Kidney (tissue), 22 donors: ENCODE measurements at places on chromosomes 13 and 19.

- DNase-seq, result no peak
These were observed 54.7 kb upstream of the DCT start for GRCh38 chr13:94534166-94534565.

GRCh38 chr13:25691654-25692053 is 319.9 kb downstream of the ATP8A2 start:
- DNase-seq, result no peak

- no peak for DNase-seq
These were observed 37.3 kb downstream of the SMARCA4 start for GRCh38 chr19:10998045-10998533.

DNA sequence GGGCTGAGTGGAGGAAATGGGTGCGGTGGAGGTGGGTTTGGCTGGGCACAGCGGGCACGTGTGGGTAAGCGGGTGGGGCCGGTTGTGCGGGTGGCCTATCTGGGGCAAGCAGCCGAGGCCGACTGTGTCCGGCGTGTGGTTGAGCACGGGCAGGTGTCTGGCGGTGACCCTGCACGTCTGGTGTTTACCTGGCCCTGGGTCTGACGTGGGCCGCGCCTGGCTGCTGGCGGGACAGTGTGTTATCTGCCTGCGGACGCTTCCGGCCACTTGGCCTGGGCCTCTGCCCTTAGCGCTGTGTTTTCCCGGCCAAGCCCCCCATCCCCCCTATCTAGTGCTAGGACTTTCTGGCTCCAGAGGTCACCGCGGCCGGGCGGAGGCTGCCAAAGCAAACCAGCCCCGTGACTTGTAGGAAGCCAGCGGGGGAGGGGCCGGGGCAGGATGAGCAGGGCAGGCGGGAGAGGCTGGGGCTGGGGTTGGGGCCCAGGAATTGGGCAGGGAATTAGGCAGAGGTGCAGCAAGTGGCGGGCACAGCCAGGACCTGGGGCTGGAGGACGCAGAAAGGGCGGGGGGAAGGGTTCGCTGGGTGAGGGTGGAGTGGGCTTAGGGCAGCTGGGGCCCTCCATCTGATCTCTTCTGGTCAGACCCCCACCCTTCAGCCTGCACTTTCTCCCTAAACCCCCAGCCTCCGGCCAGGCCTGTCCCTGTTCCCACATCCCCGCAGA is 534 bp upstream of the HPN start:
- DNase-seq, result peak; percentile 53

GRCh38 chr19:48719263-48720171 is at the start of gene MAMSTR:
TSS of gene MAMSTR (minus strand) at chr19:48719725. CDS start at chr19:48719031, 694 bp downstream.
- DNase-seq, result peak; percentile 77

GRCh38 chr19:38733241-38733492 is 11.1 kb downstream of the CAPN12 start:
- no peak for DNase-seq

- DNase-seq, result no peak
These were observed 33.6 kb upstream of the FFAR2 start for GRCh38 chr19:35414442-35414841.

DNA sequence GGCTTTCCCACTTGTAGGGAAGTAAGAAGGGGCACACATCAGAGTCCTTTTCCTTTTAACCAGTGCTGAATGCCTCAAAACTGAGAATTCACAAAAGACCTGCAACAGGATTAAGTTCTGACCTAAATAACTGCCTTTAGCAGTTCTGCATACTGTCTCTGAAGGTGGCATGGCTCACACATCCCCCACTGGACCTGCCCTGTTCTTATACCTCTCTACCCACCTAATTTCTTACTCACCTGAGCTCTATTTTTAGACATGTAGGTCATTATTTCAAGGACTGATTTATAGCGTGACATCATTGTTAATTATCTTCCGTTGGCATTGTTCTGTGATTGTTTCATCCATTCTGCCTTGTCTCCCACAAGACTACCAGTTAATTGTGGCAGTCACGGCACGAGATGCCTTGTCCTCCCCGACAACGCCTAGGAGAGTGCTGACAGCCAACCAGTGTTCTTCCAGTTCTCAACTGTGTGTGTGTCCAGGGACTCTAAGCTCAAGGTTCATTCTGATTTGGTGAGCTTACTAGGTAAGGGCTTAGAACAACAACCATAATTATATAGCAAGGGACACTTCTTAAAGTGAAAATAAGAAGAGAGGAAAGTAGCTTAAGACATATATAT is 27.1 kb upstream of the UBL3 start:
- DNase-seq, result no peak

- no peak for DNase-seq
These were observed 101.5 kb upstream of the TSHZ3 start for GRCh38 chr19:31450696-31451095.

DNA sequence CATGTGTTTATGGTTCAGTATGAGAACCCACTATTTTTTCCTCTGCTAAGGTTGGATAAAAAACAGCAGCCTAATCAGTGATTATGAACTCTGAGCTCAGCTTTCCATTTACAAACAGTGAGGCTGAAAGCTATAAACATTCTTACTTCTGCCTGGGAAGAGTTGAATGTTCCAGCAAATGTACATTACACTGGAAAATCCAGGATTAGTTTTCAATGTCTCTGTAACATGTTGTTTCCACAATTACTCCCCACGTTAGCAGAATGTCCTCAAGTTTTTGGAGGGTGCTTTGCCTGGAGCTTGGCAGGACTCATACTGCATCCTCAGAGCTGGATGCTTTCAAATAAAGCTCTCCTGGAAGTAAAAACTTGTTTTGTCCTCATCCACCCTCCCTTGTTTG is 150.4 kb downstream of the POSTN start:
- peak; percentile 5 for DNase-seq

DNA sequence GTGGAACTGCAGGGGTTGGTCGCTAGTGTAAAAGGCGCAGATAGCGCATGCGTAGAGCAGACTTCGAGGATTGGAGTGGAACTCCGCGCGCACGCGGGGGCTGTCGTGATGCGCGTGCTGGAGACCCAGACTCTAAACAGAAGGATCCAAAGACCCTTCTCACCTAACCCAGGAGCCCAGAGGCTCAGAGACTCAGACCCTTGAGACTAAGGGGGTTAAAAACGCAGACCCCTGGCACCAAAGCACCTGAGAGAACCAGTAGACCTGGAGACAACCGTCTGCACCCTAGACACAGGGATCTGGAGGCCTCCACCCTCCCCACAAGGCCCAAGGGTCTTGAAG is 567 bp upstream of the CTU1 start:
- DNase-seq, result no peak

DNA sequence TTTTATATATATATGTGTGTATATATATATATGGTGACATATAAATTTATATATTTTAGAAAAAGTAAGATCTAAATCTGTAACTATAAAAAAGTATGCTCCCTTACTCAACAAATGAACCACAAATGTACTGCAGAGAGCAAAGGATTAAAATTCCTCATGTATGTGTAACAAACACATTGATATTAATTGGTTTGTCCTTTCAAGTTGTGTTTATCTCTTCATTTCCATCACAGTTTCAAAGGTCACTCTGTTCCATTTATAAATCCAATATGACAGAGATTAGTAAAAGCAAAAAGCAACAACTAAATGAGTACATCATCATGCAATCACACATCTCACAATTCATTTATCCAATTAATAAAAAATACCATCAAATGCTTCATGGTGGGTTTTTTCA is 247.9 kb downstream of the DACH1 start:
- DNase-seq, result no peak

DNA sequence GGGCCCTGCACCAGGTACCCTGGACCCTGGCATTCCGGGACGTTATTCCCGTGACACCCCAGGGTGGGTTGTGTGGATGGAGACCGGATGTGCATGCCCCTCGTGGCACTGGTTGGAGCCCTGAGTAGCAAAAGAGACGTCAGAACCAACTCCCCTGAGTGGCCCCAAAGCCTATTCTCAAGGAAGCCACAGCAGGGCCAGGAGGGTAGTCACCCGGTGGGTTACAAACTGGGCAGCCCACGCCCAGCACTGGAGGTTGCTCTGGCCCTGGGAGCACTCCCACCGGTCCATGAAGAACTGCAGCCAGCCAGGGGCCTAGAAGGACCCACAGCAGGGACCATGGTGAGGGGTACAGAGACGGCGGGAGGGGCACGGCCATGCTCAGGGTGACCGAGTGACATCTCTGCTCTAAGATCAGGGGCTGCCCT is 7.5 kb downstream of the KLF16 start:
- peak; percentile 75 for DNase-seq

DNA sequence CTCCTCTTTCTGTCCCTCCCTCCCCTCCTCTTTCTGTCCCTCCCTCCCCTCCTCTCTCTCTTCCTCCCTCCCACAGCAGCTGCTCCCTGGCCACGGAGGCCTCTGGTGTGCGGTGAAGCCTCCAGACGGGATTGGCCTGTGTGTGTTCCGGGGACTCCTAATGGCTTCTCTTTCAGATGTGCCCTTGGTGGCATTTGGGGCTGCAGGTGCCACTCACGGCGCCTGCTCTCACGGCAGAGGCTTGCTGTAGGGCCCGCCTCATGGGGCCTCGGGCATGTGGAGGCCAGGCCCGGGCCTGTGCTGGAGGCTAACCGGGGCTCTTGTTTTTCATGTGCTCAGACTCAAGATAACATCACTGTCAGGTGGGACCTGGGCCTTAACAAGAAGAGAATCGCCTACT is 20.9 kb downstream of the UPF1 start:
- no peak for DNase-seq

DNA sequence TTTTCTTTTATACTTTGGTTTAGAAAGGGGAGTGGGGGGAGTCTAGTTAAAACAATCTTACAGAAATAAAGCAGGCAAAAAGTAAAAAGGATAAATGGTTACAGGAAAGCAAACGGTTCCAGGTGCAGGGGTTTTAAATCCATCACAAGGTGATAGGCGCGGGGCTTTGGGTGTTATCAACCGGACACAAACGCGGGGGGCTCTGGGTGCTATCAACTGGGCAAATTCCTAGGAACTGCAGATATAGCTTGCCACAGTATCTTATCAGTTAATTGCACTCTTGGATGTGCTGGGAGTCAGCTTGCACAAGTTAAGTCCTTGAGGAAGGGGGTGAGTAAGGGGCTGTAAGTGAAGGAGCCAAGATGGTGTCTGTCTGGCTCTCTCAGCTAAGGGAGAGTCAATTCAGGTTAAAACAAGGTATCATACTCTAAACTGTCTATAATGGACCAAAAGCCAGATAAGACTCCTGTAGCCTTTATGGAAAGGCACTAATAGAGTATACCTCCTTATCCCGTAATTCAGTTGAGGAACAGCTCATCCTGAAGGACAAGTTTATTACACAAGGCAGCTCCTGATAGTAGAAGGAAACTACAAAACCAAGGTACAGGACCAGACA is 32.6 kb upstream of the ZSCAN5A start:
- no peak for DNase-seq

- DNase-seq, result peak; percentile 47
These were observed 15.4 kb downstream of the NLRP12 start for GRCh38 chr19:53808710-53809125.

DNA sequence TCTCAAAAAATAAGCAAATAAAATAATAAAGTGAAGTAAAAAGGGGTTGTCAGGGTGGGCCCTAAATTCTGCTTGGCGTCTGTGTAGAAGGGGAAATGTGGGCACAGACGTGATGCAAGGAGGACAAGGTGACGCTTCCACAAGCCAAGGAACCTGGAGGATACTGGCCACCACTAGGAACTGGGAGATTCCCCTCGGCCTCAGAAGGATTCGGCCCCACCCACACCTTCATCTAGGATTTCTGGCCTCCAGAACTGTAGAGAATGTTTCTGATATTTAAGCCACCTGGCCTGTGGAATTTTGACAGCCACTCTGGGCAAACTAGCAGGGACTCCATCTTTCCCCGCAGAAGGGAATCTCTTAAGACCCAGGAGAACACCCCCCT is 1.1 kb downstream of the PLEKHJ1 start:
- no peak for DNase-seq

DNA sequence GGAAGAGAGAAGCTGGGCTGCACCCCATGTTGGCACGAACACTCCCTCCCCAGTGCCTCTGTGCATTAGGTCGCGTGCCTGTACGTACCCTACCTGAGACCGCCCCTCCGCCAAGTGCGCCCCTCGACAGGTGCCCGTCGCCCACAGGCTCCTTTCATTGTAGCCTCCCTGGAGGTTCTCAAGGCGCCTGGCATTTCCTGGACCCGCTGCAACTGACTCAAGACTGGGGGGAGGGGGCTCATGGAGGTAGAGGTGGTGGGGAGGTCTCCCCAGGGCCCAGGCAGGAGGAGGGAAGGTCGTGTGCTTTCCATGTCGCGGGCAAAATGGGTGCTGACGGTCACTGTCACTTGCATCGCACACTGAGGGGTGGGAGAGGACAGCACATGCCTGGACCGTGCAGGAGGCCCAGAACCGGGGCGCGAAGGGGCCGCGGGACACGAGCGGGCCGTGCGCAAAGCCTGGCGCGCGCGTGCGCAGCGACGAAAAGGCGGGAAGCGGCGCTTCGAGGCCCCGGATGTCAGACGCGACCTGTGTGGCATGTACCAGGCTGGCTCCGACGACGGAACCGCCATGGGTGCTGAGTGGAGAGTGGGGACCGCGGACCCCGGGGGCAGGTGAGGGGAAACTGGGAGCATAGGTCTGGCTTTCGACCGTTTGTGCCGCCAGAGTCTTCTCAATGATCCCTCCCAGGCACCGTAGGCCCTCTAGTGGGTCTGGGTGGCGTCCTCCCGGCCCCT is 16.5 kb downstream of the NFIX start:
- DNase-seq, result no peak

- DNase-seq, result no peak
These were observed 25.7 kb upstream of the CCNE1 start for GRCh38 chr19:29785955-29786589.

GRCh38 chr19:1863638-1864479 is 480 bp upstream of the KLF16 start:
- DNase-seq, result peak; percentile 97

GRCh38 chr13:57653229-57653989 is 21.9 kb downstream of the PCDH17 start:
- DNase-seq, result no peak

DNA sequence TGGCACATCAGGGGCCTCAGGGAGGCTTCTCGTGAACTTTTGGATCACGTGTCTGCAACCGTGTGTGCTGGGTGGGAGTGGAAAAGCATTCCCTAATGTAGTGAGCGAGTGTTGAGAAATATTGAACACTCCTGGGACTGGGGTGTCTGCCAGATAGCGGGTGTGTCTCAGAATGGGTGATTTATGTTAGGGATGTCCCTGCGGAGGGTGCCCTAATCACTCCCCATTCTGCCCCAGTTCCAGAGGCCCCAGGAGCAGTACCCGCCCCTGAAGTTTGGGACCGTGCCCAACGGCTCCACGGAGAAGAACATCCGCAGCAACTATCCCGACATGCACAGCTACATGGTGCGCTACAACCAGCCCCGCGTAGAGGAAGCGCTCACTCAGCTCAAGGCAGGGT is 24.2 kb upstream of the GRWD1 start:
- DNase-seq, result no peak
